T-helper 9 cell (primary cell): ENCODE measurements at places on chromosomes 4 and X.

- DNase-seq = no peak
These were observed 224.9 kb upstream of the HHIP start for GRCh38 chr4:144421056-144421455.

DNA sequence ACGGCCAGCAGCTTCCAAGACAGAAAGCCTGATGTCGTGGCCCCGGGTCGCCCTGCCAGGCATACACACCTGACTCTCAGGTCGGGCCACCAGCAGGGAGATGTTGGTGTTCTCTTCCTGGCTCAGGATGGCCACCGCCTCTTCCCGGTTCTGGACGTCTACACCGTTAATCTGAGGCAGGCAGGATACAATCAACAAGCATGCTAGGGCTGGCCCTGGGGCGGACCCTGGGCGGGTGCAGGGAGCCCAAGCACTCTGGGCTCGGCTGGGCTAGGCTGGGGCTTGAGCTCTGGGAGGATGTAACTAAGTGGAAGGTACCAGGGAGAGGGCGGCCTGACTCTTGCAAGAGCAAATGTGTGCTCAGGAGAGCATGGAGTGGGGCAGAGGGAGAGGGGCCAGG is 11.0 kb downstream of the SSR4 start:
- no peak for DNase-seq

- DNase-seq = no peak
These were observed 202.2 kb upstream of the ETNPPL start for GRCh38 chr4:108965016-108965415.

GRCh38 chr4:82688091-82688795 is 110.4 kb downstream of the SCD5 start:
- no peak for DNase-seq

GRCh38 chr4:135281230-135281629 is 1079.6 kb upstream of the PABPC4L start:
- DNase-seq = no peak

GRCh38 chrX:13693341-13693961 is 4.5 kb downstream of the RAB9A start:
- no peak for DNase-seq

- DNase-seq = no peak
These were observed 34.1 kb downstream of the CNKSR2 start for GRCh38 chrX:21408307-21408706.

- no peak for DNase-seq
These were observed 55.4 kb downstream of the CLCN3 start for GRCh38 chr4:169675825-169676224.

GRCh38 chr4:54764476-54764875 is 106.7 kb downstream of the KIT start:
- DNase-seq = no peak

- DNase-seq = no peak
These were observed 6.0 kb upstream of the MAEA start for GRCh38 chr4:1283711-1284110.

- no peak for DNase-seq
These were observed 191.2 kb upstream of the LNX1 start for GRCh38 chr4:53782458-53782845.

DNA sequence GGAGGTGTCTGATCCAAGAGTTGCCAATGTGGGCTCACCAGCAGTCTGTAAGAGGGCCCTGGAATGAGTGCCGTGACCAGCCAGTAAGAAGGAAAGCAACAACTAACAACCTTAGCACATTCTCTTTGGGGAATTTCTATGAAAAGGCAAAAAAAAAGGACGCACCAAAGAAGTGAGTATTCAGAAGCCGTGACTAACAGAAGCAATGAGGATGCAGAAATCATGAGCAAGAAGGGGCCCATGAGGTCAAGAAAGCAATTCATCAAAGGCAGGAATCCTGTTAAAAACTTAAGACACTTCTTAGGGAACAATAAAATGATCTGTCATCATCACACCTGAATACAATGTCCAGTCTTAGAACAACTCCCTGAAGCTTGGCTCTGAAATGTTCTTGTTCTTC is 260.5 kb downstream of the RAPGEF2 start:
- DNase-seq = no peak

GRCh38 chrX:64151911-64152310 is 53.6 kb downstream of the AMER1 start:
- no peak for DNase-seq

DNA sequence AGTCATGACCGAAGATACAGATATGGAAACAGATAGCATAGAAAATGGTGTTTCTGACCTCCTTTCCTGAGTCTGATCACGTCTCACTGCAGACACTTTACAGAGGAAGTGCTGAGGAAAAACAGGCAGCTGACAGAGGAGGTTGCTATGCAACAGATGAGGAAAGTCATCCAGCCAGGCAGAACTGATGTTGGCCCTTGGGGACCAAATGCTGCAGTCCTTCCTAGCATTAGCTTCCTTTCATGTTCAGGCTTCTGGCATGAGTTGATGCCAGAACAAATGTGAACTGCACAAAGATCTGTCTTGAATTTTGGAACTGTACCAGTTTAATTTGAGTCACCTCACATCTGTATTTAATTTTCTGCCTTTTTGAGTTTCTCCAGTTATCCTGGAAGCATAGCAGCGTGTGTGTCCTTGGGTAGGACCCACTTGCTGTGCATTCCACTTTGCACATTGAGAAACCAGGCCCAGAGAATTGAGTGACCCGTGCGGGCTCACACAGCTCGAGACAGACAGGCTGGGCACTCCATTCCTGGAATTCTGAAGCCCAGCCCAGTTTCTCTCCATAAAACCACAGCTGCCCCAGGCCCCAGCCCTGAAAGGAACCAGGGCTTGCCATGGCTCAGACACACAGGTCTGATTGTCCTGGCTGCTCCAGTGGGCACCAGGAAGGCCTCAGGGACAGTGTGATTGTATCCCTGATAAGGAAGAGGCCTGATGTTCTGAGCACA is 1.4 kb upstream of the MAGED1 start:
- no peak for DNase-seq

- DNase-seq = no peak
These were observed 2.0 kb downstream of the NDST3 start for GRCh38 chr4:118036336-118036735.

DNA sequence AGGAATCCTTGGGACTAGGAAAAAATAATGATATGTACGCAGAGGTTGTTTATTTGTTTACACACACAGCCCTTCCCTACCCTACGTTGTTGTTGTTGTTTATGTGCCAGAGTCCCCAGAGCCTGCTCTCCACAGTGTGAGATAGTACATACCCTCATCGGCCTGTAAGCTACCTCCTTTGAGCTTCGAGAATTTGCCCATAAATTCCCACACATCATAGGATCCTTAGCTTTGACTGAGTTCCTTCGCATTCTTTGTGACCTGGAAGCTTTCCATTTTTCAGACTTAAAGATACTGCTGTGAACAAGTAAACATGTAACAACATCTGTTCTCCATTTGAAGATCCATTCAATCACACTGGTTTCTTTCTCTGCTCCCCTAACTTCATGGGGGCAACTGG is 114.5 kb downstream of the IRF2 start:
- DNase-seq = no peak

DNA sequence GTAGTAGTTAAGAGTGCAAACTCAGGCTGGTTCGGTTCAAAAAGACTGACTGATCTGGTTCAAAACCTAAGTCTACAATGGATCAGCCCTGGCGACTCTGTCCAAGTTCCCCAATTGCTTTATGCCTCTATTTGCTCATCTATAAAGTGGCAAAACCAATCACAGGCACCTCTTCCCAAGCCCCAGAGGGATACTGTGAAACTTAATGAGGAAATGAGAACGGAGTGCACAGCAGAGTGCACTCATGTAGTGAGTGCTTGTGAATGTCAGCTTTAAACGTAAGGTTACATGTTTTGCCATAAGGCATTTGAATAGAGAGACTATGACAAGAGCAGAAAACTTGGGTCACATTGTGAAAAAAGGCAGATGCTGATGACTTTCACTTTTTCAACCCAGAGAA is 199.7 kb upstream of the KLF3 start:
- no peak for DNase-seq

- no peak for DNase-seq
These were observed 19.8 kb downstream of the SNX25 start for GRCh38 chr4:185229021-185229818.

DNA sequence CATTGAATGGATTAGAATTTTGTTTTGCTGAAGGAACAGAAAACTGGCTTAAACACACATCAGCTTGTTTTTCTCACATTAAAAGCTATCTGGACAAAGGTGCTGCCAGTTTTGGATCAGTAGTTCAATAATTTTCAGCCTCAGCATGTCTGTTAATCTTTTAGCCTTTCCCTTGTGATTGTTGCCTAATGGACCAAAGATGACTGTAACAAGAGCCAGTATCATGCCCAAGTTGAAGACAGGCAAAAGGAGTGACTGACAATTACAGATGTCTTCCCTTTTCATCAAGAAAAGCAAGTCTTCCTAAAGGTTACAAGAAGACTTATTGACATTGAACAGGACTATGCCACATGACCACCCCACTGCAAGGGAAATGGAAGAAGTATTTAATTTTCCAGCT is 419.7 kb downstream of the MAPK10 start:
- no peak for DNase-seq

DNA sequence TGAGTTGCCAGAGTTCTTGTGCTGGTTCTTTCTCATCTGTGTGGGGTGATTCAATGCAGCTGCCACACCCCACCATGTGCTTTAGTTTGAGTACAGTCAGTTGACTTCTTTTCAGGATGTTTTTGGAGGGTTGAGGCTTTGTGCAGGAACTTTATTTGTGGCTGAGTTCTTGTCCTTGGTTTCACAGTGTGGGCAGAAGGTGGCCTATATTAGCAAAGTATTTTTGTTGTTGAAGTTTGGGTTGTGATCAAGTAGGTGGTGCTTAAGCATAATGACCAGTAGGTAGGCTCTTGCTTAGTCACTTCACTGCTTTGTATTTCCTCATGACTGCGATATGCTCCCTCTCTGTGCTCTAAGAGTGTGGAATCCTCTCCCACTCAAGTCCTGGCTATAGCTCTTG is 80.3 kb downstream of the ARHGAP24 start:
- no peak for DNase-seq

GRCh38 chr4:3717241-3717640 is 48.9 kb upstream of the ADRA2C start:
- no peak for DNase-seq

GRCh38 chr4:64158648-64159326 is 250.5 kb downstream of the TECRL start:
- DNase-seq = no peak

GRCh38 chrX:130173190-130173895 is 1.6 kb downstream of the RAB33A start:
- DNase-seq = no peak

DNA sequence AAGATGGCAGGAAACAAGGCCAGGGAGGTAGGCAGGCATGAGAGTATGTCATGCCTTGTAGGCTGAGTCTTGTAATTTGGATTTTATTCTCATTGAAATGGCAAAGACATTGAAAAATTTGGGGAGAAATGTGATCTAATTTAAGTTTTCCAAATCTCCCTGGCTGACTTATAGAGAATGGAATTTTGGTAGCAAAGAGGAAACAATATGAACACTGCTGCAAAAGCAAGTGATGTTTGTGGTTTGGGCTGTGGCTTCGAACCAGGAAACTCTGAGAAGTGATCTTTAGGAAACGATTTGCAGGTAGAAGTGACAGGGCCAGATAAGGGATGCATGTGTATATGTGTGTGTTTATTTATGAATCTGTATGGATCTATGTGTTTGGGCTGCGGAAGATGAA is 35.6 kb downstream of the ARSJ start:
- DNase-seq = no peak

- no peak for DNase-seq
These were observed 154.5 kb downstream of the GPM6A start for GRCh38 chr4:175657571-175657970.

DNA sequence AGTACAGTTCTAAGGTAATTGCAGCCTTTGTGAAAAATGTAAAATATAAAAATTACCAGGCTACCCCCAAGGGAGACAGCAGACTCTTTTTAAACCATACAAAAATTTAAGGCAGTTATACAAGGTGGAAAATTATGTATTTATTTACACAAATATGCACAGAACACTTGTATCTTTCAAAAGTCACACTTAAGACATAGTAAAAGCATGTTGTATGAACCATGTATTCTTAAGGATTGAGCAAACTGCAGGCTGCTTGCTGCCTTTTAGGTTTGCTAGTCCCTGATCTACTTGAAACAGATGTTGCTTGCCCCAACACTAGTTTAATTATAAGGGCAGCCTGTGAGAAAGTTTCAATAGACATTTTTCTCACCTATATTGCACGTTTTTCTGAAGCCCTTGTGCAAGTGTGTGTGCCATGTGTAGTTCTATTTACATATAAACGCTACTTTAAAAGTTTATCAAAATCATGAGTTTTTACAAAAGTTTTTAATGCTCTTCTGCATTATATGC is 72.8 kb downstream of the PRSS12 start:
- no peak for DNase-seq
